EH (cell line): ENCODE measurements at places on chromosomes 2 and 18.

- no peak for DNase-seq
These were observed 192.9 kb downstream of the NOL4 start for GRCh38 chr18:34031810-34032209.

GRCh38 chr2:216942016-216942415 is 82.2 kb upstream of the TNP1 start:
- no peak for DNase-seq

DNA sequence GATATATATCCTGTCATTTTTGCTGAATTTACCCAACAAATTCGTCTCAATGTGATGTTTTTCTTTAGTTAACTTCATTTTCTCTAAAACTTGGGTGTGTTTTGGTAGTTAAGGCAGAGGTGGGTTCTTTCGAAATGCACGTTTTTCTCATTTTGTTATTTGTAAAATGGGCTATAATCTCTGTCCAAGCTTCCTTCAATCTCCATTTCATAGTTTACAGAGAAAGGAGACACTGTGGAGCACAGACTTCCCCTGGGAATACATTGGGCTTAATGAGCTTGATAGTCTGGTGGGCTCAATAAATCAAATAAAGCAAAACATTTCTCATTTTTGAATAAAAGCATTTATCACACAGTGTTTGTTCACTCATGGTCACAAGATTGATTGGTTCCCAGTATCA is 145.1 kb downstream of the AGPS start:
- no peak for DNase-seq

GRCh38 chr18:34909637-34910364 is 131.4 kb upstream of the MAPRE2 start:
- peak; percentile 3 for DNase-seq

GRCh38 chr2:37590119-37590571 is 81.3 kb downstream of the CDC42EP3 start:
- peak; percentile 95 for DNase-seq

- DNase-seq: no peak
These were observed 17.0 kb downstream of the TOGARAM2 start for GRCh38 chr2:28997847-28998735.

DNA sequence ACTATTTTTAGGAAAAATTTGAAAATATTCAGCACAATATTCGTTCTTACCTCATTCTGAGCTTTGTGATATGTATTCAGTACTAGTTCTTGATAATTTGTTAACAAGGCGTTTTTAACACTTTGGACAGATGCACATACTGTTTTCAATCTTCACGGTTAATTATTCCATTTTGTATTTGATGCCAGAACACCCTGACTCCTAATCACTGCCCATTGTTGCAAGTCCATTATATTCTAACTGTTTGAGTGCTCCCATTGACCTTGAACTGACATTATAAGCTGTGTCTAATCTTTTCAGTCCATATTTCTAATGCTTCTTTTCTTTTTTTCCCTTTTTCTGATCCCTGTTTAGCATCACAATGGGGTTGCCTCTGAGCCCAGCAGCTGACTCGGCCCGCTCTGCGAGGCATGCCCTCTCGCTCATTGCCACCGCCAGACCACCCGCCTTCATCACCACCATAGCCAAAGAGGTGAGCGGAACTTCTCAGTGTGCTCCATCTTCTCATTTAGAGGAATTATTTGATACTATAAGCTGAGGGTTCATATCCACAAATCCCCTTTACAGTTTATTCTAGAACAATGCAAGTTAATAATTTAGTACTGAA is 211.3 kb upstream of the BOD1L2 start:
- no peak for DNase-seq

- DNase-seq: no peak
These were observed 260.4 kb downstream of the METTL4 start for GRCh38 chr18:2310886-2311285.

DNA sequence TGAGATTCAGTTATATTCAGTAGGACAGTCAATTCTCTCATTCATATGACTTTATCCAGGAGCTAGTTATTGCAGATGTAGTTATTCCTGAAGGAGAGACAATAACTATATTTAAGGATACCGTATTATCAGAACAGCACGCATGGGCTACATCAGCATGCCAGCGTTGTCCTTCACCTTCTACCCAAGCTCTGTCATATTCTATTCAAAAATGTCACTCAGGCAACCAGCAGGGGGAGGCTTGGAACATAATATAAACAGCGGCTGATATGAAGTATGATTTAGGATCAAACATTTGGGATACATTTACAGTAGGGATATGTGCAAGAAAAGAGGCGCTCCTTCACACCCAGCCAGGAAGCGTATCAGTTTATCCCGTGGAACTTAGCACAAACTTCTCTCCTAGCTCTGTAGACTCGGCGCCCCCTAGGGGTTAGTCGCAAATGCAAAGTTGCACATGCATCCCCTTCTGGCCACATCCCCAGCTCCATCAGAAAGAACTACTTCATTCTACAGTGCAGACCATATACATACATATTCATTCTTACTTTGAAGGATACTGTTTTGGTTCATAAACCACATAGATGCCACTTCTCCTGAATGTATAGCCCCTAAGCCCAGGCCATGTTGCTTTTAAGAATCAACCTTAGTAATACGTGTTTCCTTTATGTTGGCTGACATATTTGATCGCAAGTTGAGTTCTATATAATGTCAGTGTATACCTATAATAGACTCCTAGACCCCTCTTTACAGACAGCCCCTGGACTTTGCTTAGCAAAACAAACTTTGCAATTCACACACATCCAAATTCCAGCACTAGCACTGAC is 759.4 kb downstream of the ADCYAP1 start:
- no peak for DNase-seq

- DNase-seq: no peak
These were observed 54.1 kb upstream of the MYCN start for GRCh38 chr2:15886231-15886630.

- no peak for DNase-seq
These were observed 96.1 kb upstream of the ZEB2 start for GRCh38 chr2:144615866-144616565.

GRCh38 chr2:40016151-40016885 is 237.3 kb upstream of the THUMPD2 start:
- DNase-seq: peak; percentile 28

GRCh38 chr2:64422466-64422865 is 31.5 kb upstream of the LGALSL start:
- DNase-seq: peak; percentile 9

GRCh38 chr2:16933355-16933754 is 267.7 kb upstream of the CYRIA start:
- no peak for DNase-seq

- no peak for DNase-seq
These were observed 49.4 kb downstream of the IMPA2 start for GRCh38 chr18:12030670-12031069.

DNA sequence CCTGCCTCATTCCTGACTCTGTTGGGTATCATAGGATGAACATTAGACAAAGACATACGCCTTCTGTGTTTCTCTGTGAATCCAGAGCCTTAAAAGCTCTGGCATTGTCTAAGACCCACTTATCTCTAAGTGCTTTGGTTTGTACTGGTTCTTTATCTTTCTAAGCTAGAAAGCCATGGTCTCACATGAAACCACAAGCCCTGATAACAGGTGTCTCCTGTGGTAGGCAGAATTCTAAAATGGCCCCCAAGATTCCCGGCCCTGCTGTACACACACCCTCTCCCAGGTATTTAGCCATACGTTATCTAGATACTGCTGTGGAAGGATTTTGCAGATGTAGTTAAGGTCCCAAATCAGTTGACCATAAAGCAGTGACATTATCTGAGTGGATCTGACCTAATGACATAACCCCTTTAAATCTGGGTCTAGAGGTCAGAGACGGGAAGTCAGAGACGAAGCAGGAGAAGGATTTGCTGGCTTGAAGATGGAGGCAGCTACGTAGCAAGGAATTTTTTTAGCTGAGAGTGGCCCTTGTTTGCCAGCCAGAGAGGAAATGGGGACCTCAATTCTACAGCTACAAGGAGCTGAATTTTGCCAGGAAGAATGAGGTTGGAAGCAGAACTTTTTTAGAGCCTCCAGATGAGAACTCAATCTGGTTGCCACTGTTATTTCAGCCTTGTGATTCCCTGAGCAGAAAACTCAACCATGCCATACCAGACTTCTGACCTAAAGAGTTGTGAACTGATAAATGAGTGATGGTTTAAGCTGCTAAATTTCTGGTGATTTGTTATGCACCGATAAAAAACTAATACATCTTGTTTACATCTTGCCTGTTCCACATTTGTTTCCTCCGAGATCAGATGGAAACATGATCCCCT is 186.7 kb downstream of the CAMKMT start:
- no peak for DNase-seq

DNA sequence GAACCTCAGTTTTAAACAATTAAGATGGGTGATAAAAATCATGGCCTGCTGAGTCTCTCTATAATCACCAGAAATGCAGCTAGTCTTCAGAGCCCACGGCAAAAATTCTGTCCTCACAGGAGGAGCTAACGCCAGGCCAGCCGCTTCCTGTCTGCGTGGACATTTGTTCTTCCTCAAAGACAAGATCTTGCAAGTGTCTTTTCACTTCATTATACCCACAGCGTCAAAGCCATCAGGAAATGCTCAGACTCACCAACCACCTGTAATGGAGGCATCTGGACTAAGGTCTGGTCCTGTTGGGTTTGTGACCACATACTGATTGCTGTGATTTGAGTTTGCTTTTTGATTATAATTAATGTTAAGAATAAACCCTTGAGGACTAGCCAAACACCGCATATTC is 473.8 kb upstream of the MC4R start:
- no peak for DNase-seq

DNA sequence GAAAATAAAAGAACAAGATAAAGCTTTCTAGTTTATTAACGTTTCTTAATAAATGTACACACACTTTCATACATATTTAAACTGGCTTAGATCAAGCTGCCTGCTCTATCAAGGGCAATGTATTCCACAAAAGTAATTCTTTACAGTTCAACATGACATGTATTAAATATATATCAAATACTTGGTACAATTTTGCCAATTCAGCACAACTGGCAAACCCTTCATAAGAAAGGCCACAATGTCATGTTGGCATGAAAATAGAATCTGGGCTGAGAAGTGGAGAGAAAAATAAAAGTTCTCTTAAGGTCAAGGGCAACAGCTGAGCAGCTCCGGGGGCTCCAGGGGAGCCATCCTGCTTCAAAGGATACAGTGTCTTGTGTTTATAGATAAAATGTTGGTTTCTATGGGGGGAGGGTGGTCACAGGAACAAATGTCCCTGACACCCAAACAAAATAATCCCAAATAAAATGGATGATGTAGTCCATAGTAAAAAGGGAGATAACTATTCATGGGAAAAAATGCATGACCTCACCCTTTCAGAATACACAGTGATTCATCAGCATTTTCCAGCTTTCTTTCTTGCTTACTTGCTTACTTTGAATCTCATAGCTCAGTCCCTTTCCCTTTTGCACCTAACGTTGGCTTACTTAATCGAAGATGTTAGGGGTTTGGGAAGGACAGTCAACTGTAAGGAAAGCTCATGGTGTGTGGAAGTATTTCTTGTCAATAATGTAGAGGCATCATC is 494.9 kb downstream of the NYAP2 start:
- DNase-seq: peak; percentile 83
